ENCODE measurements at places on chromosomes 2 and 18. TPM values are rescaled to one million over a fixed set of nuclear protein-coding genes. Genes with fewer than 3 reads are reported as not detected.

DSG3 gene
- total RNA-seq = not detected

HOXD8 gene
- not detected for total RNA-seq

LYPD6B gene
- total RNA-seq = not detected

DLX2 gene
- total RNA-seq = not detected

IL36G gene
- total RNA-seq = not detected

UGT1A4 gene
- 117 TPM for total RNA-seq

TUBA3E gene
- total RNA-seq = not detected

IL36A gene
- not detected for total RNA-seq

MRPS9 gene
- total RNA-seq = 12.7 TPM

LGALSL gene
- 5.2 TPM for total RNA-seq

MEP1B gene
- total RNA-seq = 0.61 TPM

HRH4 gene
- total RNA-seq = 0.07 TPM

UGT1A10 gene
- total RNA-seq = not detected

ASXL2 gene
- 12.8 TPM for total RNA-seq

DYNAP gene
- total RNA-seq = not detected

MC2R gene
- total RNA-seq = not detected

CFAP53 gene
- not detected for total RNA-seq

MSTN gene
- not detected for total RNA-seq

PAX8 gene
- 1.1 TPM for total RNA-seq

AP1S3 gene
- total RNA-seq = 2.7 TPM

CHRND gene
- total RNA-seq = not detected

HOXD13 gene
- not detected for total RNA-seq

SERPINB2 gene
- not detected for total RNA-seq

UGP2 gene
- 298 TPM for total RNA-seq

NRBP1 gene
- total RNA-seq = 37.7 TPM

MBD2 gene
- 13.7 TPM for total RNA-seq

ING5 gene
- 8.2 TPM for total RNA-seq

HAAO gene
- total RNA-seq = 60.7 TPM

RIF1 gene
- total RNA-seq = 16.0 TPM

PAIP2B gene
- 22.5 TPM for total RNA-seq

RNU2-63P gene
- total RNA-seq = not detected

SGPP2 gene
- 0.14 TPM for total RNA-seq

ST8SIA3 gene
- total RNA-seq = 0.02 TPM

DSEL gene
- 6.2 TPM for total RNA-seq

POTEJ gene
- total RNA-seq = not detected

DLGAP1 gene
- total RNA-seq = 0.31 TPM

SNTG2 gene
- total RNA-seq = not detected

PARD6G gene
- total RNA-seq = 2.9 TPM

NAT8 gene
- total RNA-seq = 32.4 TPM

INHBB gene
- 9.2 TPM for total RNA-seq

SRD5A2 gene
- total RNA-seq = 2.7 TPM

VWC2L gene
- not detected for total RNA-seq

KLF7 gene
- 10.8 TPM for total RNA-seq

AQP12B gene
- not detected for total RNA-seq

RAX gene
- not detected for total RNA-seq

CFAP65 gene
- total RNA-seq = not detected

EPB41L3 gene
- total RNA-seq = 6.4 TPM

CAMKMT gene
- 5.9 TPM for total RNA-seq
